Mammary epithelial cell (primary cell): ENCODE measurements at places on chromosomes 7 and 10.
A peak's percentile ranks its signal among the peaks of the same experiment; 100 is the strongest.

- DNase-seq = peak; percentile 13
Measured at GRCh38 chr10:201328-201771, 66.1 kb downstream of the ZMYND11 start.

DNA sequence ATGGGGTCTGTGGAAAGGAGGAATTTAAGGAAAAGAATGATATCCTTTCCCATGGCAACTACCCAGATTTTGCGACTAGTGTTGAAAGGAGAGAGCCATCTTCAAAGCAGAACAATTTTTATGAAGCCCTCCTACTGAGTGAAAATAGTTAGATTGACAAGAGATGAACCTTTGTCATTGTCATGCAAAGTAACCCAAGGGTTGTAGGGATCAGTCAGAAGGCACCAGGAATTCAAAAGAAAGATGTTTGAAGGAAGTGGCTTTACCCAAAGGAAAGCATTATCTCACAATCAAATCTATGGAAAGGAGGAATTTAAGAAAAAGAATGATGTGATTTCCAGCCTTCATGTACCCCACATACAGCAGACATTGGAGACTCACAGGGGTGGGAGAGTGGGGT lies 544.4 kb downstream of the IPMK start:
- no peak for DNase-seq

DNA sequence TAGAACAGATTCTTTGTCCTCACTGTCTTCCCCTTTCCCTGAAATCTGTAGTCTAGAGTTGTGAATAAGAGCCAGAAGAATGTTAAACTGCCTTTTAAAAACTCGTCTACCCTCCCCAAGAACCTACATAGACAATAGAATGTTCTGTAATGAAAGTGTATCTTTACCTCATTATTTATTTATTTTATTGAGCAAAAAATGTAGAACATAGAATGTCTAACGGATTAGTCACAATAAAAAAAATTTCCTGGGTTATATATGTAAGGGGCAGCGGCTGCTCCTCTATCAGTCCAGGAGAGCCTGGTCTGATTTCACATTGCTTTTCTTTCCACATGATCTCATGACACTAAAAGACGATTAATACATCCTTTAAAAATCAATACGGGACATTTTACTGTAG lies 135.7 kb downstream of the SDK1 start:
- DNase-seq = peak; percentile 65

DNA sequence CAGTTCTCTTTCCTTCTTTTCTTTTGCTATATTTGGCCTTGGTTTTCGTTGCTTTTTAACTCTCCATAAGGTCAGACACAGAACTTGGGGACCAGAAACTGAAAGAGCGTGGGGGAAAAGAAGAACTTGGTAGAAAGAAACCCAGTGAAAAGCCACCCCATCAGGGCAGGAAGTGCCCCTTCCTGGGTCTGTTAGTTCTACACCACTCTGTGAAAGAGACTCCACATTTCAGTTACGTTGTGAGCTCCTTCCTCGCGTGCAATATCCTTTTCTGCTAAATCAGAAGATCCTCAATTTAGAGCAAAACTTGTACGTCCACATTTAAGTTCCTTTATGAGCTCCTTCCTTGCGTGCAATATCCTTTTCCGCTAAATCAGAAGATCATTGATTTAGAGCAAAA lies 220.6 kb upstream of the FOXK1 start:
- no peak for DNase-seq

DNA sequence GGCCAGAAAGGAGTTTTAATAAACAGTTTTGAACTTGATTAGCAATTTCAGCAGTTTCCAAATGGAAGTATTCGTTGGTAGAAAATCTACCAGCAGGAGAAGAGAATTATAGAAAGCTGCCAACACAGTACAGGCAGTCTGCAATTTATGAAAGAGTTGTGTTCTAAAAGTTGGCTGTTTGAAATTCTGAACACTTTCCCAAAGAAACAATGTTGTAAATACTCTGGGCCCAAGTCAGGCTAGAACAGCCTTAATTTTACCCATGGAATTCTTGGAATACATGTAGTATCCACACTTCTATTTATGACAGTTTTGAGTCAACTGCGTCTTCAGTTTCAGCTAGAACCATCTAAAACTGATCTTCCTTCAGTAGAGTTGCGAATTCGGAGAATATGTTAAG lies 42.5 kb downstream of the AVL9 start:
- DNase-seq = no peak

DNA sequence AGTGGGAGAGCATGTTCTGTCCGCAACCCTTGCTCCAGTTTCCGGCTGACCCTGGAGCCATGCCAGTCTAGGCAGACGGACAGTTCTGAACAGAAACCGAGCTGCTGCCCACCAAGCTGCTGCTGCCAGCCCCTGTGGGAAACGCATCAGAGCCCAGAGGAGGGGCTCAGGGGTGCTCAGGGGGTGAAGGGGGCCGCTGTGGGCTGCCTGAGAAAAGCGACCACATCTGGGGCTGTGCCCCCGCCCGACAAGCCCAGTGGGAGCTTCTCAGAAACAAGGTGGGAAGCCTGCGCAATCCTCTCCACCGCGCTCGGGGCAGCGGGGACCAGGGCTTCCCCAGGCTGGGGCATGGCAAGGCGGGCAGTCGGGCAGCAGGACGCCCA lies 38.8 kb upstream of the CFAP46 start:
- no peak for DNase-seq

- peak; percentile 56 for DNase-seq
Measured at GRCh38 chr7:140673063-140673773, 473 bp downstream of the ADCK2 start.

- DNase-seq = peak; percentile 89
Measured at GRCh38 chr10:14653271-14654161, 121.2 kb downstream of the FAM107B start.

DNA sequence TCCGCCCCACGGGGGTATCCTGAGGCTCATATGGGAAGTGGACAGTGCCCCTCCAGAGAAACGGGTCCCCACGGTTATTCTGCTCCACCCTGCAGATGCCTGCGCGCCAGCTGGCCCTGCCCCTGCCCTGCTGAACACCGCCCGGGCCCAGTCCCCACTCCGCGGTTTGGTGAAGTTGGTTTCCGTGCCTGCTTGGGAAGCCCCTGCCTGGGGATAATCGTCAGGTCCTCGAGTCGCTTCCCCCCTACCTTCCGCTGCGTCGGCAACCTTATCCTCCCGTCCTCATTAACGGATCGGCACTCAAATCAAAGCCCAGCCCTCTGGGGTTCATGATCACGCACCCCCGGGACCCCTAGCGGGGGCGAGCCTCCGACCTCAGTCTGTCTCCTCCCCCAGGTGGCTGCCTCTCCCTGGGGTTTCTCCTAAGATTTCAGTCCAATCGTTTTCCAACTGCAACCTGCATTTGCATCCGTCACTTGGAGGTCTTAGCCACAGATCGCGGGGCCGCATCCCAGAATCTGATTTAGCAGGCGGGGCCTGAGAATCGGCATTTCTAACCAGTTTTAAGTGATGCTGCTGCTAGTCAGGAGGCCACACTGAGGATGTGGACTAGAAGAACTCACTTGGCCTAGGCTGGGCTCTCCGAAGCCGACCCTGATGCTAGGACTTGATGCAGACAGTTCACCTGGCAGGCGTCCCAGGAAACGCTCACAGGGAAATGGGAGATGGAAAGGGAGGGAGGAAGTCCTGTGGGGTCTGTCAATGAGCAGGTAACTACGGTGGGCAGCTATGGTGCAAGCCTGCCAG lies 27.6 kb downstream of the WDR86 start:
- no peak for DNase-seq

GRCh38 chr7:151597541-151598444 lies 78.1 kb upstream of the RHEB start:
- peak; percentile 88 for DNase-seq

- no peak for DNase-seq
Measured at GRCh38 chr10:84008878-84009277, 130.4 kb upstream of the GHITM start.

DNA sequence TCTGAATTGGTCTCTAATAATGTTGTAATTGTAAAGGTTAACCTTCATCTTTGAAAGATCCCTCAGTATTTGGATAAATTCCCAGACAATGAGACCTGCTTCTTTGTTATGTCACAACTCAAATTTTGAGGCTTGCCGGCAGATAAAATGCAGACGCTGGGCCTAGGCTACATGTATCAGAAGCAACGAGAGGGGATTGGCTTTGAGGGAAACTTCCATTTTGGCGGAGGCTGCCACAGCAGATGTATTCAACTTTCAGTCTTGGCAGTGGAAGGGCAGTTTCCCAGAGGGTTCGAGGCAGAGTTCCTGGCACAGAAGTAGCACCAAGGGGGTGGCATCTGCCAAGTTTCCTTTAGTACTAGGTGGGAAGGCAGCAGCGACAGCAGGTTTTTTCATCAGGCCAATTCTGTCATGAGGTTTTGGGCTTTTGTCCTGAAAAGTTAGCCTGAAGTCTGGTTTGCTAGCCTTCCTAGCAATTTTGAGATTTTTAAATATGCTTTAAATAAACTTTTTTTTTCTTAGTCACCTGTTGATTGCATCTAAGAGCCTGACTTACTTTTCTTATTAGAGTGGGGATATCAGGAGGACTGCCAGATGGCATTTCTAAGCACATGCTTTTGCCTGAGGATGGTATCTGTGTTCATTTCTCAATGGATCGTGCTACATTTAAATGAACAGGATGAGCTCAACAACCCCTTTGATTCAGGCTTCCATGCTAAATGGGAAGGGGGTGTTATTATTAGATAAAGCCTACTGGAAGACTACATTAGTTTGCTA lies 89.5 kb upstream of the FAM3C start:
- peak; percentile 31 for DNase-seq

- DNase-seq = no peak
Measured at GRCh38 chr7:73885975-73886798, 25.2 kb downstream of the TMEM270 start.

GRCh38 chr10:11760861-11761260 lies 18.7 kb downstream of the ECHDC3 start:
- DNase-seq = no peak

GRCh38 chr10:62732841-62733653 lies 71.5 kb upstream of the ADO start:
- DNase-seq = peak; percentile 95

GRCh38 chr7:22320416-22320815 lies 36.5 kb downstream of the RAPGEF5 start:
- DNase-seq = no peak

DNA sequence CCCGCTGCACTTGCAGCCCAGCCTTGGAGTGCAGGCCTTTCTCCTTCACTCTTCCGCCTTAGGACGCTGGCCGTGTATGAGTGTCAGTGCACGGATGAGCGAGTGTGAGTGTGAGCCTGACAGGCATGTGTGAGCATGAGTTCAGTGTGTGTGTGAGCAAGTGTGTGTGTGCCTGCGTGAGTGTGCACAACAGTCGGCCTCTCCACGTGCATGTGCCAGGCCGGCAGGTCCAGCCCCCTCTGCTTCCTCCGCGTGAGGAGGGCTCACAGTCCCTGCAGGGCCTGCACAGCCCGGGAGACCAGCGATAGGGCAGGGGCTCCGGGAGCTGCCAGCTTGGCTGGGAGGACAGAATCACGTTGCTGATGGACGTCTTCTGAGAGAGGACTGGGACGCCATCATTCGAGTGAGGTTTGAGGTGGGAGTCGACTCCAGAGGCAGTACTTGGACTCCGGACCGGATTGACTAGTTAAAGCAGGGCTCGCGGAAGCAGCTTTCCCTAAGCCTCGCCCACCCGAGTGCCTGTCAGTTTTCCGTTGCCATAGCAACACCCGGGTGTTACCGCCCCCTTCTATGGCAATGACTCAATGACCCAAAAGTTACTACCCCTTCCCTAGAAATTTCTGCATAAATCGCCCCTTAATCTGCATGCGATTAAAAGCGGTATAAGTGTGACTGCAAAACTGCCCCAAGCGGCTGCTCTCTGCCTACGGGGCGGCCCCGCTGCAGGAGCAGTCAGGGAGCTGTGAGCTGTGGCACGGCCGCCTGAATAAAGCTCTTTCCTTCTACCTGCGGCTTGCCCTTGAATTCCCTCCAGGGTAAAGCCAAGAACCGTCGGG lies 19.6 kb upstream of the CFAP46 start:
- peak; percentile 56 for DNase-seq

DNA sequence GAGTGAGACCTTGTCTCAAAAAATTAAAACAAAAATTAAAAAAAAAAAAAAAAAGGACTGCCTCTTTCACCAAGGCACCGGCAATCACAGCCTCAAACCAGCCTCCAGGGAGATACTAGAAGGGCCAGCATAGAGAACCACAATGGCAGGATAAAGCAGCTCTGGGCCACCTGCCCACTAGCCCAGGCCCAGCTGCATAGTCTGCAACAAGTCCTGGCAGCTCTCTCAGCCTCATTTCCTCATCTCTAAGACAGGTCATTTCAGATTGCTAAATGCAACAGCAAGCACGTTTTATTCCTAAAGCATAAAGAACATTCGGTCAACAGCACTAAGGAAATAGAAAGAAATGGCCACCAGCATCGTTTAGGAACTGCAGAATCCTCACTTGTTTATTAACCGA lies 28.8 kb downstream of the XPNPEP1 start:
- DNase-seq = peak; percentile 89

- DNase-seq = no peak
Measured at GRCh38 chr10:92839191-92840085, 8.9 kb upstream of the EXOC6 start.

GRCh38 chr10:97726636-97727178 lies 10.2 kb upstream of the ZFYVE27 start:
- DNase-seq = peak; percentile 85

DNA sequence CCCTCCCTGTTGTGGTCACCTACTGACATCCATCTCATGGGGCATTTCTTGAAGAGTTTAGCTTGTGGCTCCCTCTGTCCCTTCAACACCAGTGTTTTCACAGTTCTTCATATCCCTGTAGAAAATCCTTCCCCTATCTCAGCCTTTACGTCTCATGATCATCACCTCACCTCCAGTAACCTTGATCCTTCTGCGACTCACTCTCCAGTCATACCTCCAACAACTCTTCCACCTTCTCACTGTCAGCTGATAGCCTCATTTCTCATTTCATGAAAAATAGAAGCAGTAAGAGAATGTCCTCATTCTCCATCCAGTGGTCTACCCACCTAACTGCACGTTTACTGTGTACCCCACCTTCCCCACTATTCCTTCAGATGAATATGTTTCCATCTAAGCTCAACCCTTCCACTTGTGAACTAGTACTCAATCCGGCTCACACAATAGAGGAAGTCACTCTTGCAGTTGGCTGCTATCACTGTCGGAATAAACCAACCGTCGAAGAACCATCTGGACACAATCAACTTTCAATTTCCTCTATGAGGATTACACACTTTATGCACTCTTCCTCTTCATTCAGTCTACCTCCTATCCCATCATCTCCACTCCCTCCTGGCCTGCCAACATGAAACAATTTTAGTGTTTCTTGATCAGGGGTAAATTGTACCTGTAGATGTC lies 256.0 kb downstream of the AHR start:
- DNase-seq = peak; percentile 42

DNA sequence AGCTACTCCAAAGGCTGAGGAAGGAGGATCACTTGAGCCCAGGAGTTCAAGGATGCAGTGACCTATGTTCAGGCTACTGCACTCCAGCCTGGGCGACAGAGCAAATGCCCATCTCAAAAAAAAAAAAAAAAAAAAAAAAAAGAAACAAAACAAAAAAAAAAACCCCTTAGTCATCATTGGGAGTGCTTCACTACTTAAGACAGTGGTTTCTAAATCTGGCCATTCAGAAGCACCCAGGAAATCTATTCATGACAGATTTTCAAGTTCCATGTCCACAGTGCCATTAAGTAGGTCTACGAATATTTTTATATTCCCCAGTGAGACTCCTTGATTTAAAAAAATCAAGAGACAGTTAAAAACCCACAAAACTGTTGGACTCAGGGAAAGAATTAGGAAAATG lies 182.9 kb downstream of the PIP4K2A start:
- DNase-seq = no peak

GRCh38 chr10:109062371-109062770 lies 860.9 kb downstream of the XPNPEP1 start:
- peak; percentile 34 for DNase-seq

- peak; percentile 14 for DNase-seq
Measured at GRCh38 chr7:50262916-50263690, 41.4 kb upstream of the IKZF1 start.
